ENCODE measurements at places on chromosomes 2 and 18.

DNA sequence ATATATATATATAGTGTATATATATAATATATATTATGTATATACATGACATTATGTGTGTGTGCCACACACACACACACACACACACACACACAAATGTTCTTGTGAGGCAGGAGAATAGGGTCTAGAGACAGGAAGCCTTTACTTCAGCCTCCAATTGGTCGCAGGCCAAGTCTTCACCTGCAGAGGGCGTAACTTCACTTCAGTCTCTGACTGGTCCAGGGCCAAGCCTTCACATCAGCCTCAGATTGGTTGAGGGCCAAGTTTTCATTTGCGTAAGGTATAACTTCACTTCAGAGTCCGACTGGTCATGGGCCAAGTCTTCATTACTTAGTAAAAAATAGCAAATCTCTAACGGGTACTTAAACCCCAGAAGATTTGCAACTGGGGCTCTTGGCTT lies 13.2 kb upstream of the SS18 start:
- no peak for DNase-seq

DNA sequence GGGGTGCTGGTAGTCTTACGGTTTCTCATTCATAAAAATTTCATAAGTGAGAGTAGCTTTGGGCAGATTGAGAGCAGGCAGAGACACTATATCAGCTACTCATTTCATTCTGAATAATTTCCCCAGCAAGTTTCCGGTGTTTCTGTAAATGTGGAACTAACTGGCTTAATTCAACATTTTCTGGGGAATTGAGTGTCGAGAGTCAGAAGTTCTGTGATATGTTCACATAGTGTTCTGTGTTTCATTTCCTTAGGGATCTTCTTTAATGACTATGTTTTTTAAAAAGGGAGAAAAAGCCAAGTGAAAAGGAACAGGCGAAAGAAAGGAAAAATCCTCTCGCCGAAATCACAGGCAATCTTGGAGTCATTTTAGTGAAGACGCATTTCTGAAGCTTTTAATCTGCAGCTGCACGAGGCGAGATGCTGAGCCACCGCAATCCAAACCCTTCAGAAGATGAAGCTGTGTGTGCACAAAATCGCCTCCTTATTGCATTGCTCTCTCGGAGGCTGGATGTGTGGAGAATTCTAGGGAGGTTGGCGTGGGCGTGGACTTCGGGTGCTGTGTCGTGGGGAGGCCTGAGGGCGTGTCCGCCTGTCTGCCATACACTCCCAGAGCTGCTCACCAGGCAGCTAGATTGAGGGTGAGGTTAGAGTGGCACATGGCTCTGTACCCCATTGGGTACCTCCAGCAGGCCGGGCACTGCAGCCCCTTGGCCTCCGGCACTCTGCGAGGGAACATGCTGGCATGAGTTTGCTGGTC lies 38.4 kb upstream of the HDAC4 start:
- DNase-seq: no peak

GRCh38 chr2:26088038-26088643 lies 54.3 kb downstream of the RAB10 start:
- DNase-seq: no peak

DNA sequence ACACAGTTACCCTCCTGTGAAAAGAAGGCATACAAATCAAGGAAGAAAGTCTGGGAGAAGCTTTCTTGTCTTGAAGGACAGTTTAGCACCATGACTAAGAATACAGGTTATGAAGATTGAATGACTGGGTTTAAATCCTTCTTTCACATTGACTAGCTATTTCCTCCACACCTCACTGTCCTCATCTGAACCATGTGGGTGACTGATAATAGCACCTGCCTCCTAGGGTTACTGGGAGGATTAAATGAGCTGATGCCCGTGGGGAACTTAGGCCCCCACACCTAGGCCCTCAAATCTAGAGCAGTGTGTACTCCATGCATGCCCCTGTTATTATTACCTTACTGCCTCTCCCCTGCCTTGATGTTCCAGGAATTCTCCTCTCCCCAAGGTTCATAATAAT lies 202.9 kb downstream of the FBXO15 start:
- no peak for DNase-seq

All from SIG-M5 (cell line).